ENCODE measurements at places on chromosomes 2 and 18.

GRCh38 chr2:142234741-142235140 is 103.9 kb upstream of the LRP1B start:
- no peak for DNase-seq

- no peak for DNase-seq
Measured at GRCh38 chr18:58761241-58761969, 90.1 kb downstream of the MALT1 start.

- no peak for DNase-seq
Measured at GRCh38 chr2:128384956-128385355, 66.3 kb upstream of the HS6ST1 start.

DNA sequence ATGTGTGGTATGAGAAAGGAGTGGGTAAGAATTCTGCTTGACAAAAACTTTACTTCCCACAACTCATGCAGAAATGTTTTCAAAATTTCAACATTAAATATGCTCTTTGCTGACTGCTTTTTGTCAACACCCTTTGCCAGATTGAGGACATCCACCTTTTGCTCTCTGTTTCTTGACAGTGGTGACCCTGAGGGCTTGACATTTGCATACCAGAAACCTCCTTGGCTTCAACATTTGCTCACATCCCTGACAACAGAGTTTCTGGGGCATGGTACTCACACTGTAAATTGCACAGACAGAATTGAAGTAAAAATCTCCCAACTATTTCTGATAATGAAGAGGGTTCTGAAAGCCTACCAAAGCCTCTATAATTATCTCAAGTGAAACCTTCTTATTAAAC is 95.7 kb downstream of the RND3 start:
- no peak for DNase-seq

DNA sequence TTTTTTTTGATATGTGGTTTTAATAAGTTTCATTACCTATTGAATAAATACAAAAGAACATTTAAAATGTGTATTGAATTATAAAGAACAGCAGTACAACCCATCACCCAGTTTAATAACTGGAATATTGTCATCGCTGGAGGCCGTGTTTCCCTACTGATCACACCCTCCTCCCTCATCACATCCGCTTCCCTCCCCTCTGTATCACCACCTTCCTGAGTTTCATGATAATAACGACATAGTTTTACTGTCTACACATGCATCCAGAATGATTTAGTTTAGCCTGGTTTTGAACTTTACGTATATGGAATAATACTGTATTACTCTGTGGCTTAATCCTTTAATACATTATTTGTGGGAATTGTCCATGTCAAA is 2.1 kb downstream of the SERPINB8 start:
- DNase-seq: no peak

GRCh38 chr2:206296128-206296527 is 21.7 kb downstream of the ZDBF2 start:
- no peak for DNase-seq

DNA sequence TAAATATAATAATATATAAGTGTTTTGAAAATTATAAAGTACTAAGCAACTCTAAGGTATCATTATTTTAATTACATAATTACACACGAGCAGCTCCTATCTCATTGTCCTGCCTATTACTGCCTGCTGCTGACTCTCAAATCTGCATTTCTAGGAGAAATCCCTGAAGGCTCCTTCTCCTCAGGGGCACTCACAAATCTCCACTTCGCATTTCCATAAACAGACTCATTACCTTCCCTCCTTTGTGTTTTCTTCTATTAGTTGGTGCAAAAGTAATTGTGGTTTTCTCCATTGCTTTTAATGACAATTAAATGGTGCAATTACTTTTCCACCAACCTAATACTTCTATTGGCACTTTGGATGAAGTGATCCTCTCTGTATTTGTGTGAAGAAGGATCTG is 135.0 kb upstream of the HNMT start:
- DNase-seq: no peak

DNA sequence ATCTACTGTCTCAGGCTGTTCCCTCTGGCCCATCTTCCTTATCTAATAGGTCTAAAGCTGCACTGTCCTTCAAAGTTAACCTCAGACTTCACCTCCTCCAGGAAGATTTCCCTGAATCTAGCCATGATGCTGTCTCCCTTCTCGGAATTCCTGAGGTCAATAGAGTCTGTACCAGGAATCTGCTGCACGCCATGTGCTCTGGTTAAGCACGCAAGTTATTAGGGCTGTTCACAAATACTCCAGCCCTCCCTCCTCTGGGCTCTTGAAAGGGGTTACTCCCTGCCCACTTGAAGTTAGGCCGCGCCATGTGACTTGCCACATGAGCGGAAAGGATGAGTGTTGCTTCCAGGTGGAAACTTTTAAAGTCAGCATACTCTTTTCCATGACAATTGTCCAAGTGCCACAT is 43.6 kb downstream of the MCFD2 start:
- no peak for DNase-seq

DNA sequence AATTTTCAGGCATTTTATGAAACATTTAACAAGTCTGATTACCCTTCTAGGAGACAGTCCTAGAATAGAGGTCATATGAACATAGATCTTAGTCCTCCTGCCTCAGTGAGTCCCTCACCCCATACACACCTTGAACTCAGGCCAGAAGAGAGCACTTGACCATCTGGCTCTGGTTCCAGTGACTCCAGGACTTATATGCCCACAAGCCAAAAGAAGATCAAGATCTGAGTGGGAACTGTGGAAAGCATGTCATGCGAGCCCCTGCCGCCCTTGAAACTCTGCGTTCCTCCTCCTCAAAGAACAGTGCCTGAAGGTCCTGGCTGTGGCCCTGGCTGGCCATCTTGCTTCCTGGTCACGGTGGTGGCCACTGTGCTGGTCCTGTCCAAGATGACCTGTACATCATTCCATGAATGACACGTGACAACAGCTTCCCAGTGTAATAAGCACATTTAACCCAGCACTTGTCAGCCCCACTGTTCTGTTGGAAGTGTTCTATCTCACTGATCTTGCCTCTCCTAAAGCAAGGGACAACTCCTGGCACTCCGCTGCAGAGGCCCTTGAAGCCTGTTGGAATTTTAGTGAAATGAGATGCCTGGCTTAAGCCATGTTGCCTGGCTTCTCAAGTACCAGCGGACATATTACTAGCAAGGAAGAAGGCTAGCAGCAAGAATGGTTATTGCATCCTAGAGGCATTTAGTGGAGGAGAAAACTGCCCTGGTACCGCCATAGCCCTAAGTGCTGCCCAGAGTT is 17.6 kb downstream of the TTC32 start:
- no peak for DNase-seq

DNA sequence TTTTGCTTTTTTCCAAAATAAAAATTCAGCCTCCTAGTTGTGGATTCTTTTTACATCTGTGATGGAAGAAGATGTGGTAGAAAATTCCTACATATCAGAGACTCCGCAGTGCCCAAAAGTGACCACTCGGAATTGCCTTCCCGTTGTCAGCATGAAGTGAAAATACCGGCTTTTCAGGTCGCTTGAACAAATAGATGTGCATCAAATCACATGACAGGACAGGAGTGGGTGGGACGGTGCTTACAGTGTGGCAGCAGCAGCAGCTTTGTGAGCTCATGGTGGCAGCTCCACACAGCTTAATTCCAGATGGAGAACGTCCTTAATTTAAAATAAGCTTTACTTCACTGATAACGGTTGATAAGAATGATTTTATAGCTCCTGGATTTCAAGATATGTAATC is 20.3 kb downstream of the SALL3 start:
- no peak for DNase-seq

GRCh38 chr2:172084395-172084644 is 987 bp upstream of the DLX1 start:
- no peak for DNase-seq

- no peak for DNase-seq
Measured at GRCh38 chr2:233090879-233091278, 30.7 kb downstream of the INPP5D start.

DNA sequence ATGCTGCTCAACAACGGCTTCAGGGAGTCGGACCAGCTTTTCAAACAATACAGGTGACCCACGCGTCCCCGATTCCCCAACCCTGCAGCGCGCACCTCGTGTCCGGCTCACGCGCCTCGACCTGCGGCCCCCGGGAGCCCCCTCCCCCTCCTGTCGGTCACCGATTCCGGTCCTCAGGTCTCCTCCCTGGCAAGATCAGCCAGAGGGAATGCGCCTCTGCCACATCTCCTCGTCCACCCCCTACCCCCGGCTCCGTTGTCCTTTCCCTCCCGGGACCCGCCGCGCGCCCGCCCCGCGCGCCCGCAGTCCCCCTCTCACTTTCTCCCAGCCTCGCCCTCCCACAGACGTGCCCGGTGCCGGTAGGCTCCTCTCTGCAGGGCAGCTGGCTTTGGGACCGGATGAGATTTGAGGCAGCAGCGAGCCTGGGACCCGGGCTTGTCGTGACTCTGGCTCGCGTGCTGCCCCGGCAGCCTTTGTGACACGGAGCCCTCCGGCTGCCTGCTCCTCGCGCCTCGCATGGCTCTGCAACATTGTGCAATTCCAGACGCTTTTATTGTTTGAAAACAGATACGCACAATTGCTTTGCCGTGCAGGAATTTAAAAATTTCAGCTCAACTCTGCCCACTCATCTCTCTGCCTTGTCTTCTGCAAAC is 558 bp downstream of the TTC39C start:
- peak; percentile 26 for DNase-seq

- DNase-seq: no peak
Measured at GRCh38 chr2:27701676-27702075, 38.0 kb downstream of the SLC4A1AP start.

- DNase-seq: no peak
Measured at GRCh38 chr18:48533340-48534070, 5.3 kb upstream of the CTIF start.

GRCh38 chr2:128374001-128374710 is 55.5 kb upstream of the HS6ST1 start:
- DNase-seq: no peak

DNA sequence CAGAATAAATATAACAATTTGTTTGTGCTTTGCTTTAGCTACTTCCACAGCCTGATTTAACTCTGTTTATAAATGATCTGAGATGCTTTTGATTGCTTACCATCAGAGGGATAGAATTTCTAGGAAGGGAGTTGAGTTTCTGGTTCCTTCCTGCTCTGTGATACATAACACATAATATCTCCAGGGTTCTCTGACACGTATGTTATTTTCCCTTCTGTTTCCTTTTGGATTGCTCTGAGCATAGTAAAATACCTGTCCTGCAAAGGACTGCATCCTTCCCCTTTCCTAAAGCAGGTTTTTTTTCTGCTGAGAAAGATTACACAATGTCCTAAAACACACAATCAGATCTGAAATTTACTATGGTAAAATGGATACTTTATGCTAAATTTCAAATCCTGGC is 76.1 kb downstream of the CABYR start:
- DNase-seq: no peak

- DNase-seq: no peak
Measured at GRCh38 chr2:219186754-219187456, 8.8 kb downstream of the RETREG2 start.

DNA sequence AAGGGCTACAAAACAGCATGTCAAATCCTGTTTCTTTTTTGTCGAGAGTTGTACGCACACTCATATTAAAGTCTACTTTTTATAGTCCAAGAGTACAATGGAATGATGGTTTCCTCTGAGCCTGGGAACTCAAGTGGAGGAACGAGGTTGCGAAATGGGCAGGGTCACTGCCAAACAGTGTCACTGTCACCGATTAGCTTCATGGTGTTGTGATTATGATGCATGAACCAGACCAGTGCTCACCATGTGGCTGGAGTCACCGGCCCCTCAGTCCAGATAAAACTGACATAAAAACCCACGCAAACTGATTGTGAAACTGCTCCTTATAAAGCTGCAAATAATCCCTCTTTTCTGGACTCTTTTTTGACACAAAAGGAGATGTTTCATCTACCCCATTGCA is 122.0 kb downstream of the COPS8 start:
- DNase-seq: no peak

GRCh38 chr18:46427216-46427995 is 229.6 kb downstream of the LOXHD1 start:
- no peak for DNase-seq

GRCh38 chr2:66574701-66575624 is 140.0 kb downstream of the MEIS1 start:
- DNase-seq: no peak

DNA sequence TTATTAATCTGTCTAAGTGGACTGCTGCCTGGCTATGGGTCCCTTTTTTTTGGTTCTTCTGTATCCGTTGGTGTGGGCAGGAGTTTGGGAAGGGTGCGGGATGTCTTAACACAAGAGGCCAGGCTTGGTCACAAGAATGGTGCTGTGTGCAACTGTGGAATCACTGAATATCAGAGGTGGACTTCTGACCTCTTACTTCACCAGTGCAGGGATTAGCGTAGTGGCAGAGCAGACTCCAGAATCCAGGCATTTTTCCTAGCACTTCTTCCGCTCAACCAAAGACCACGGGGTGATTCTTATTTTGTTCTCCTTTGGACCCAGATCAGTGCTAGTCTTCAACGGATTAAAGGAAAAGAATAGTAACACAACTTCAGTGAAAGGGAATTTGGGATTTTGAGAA is 254.3 kb upstream of the TNP1 start:
- no peak for DNase-seq
